ENCODE measurements at places on chromosomes 2 and 18.
A peak's percentile ranks its signal among the peaks of the same experiment; 100 is the strongest.

GRCh38 chr2:6773007-6773693 is 92.6 kb downstream of the CMPK2 start:
- DNase-seq = peak; percentile 85

DNA sequence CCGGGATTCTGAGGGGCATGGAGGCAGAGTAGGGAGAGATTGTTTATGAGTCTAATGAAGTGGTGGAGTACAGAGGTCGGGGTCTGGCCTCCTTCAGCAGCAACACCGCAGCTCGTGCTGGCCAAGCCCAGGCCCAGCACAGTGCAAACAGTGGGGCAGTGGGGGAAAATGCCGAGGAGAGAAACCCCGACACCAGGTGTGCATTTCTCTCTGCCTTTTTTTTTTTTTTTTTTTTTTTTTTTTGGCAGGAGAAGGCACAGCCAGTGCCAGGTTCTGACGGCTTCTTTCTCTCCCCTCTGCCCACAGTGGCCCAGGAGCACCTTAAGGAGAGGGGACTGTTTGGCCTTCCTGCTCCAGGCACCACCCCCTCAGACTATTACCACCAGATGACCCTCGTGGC is 219.3 kb downstream of the GLI2 start:
- DNase-seq = no peak

GRCh38 chr2:238651306-238652052 is 196.4 kb upstream of the TWIST2 start:
- DNase-seq = peak; percentile 9

DNA sequence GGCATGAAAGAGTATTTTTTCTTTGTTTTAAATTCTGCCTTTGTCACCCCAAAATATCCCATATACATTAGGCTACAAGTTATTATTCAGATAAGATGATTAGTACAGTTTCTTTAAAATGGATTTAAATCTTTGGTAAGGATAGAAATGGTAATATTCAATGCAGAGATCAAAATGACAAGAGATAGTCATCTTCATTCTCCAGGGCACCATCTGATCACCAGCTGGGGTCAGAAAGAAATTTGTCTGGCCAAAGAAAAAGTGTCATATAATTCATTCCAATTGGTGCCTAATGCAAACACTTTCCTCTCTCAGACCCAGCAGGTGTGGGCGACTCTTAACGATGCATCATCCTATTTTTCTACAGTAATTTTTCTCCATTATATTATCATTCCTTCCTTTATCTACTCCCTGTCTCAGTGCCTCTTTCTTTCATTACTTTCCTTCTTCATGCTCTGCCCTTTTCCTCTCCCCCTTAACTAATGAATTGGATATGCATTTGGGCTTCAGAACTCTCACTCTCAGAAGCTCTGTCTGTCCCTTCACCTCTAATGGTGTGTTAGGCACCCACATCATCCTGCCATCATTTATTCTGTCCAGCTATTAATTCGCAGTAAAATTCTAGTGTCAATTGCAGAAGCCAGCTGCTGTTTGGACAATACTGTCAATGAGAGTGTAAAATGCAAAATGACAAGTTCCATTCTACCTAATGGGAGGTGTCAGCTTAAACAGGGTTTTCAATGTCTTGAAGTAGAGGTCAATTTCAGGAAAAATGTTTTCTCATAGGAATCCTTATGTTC is 570.5 kb downstream of the TDRD15 start:
- DNase-seq = no peak

GRCh38 chr2:175151791-175152190 is 16.2 kb downstream of the ATF2 start:
- DNase-seq = no peak

DNA sequence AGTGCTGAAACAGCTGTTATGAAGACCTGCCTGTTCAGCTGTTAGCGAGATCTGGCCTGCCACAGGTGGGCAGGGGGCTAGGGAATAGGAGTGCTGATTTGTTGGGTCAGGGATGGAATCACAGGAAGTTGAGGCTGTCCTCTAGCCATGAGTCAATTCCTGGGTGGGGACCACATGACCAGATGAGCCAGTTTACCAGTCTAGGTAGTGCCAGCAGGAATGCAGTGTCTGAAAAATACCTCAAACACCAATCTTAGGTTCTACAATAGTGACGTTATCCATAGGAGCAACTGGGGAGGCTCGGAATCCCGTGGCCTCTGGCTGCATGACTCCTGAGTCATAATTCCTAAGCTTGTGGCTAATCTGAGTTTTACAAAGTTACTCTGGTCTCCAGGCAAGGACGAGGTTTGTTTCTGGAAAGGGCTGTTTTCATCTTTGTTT is 44.9 kb downstream of the DYSF start:
- DNase-seq = no peak

GRCh38 chr18:29153091-29153490 is 976.2 kb upstream of the CDH2 start:
- DNase-seq = no peak

GRCh38 chr2:128282246-128282975 is 36.3 kb downstream of the HS6ST1 start:
- no peak for DNase-seq

DNA sequence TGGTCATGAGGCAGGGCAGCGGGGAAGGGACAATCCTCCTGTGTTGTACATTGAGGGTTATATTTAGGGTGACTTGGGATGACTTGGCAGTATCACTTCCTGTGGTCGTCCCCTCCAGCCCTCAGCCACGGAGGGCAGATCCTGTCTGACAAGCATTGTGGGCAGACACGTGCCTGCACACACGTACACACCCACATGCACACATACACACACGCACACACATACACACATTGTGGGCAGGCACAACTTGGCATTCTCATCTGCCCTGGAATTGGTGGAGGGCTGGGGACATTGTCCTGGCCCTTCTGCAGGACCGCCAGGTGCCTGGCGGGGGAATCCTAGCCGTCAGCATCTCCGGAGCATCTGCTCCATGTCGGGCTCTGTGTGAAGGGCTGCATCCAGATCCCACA is 47.6 kb downstream of the ODC1 start:
- DNase-seq = peak; percentile 63

DNA sequence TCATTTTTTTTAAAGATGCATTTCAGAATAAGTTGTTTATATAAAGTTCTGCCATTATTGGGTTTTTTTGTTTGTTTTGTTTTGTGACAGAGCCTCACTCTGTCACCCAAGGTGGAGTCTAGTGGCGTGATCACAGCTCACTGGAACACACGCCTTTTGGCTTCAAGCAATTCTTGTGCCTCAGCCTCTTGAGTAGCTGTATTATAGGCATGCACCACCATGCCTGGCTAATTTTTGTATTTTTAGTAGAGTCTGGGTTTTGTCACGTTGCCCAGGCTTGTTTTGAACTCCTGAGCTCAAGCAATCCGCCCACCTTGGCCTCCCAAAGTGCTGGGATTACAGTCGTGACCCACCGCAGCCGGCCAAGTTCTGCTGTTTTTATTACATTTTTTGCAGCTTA is 72.3 kb downstream of the R3HDM1 start:
- no peak for DNase-seq

GRCh38 chr2:145569108-145569507 is 1049.2 kb upstream of the ZEB2 start:
- no peak for DNase-seq

- DNase-seq = no peak
These were observed 13.9 kb downstream of the AFTPH start for GRCh38 chr2:64537991-64538390.

- no peak for DNase-seq
These were observed 805 bp downstream of the CIDEA start for GRCh38 chr18:12254820-12255511.

DNA sequence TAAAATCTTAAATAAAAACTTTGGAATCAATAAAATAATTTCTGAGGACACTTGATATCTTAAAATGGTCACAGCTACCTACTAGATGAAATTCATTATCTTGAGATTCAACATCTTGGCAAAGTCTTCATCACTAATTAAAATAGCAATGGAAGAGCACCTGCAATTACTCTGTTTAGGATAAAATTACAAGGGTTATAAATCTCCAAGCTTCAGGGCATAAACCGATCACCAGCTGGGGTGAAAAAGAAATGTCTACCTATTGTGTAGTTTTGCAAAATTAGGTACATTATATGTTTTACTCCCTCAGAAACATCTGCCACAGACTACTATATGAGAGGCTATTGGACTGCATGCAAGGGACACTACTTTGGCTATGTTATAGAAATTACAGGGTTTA is 327.1 kb downstream of the CCDC178 start:
- DNase-seq = no peak

DNA sequence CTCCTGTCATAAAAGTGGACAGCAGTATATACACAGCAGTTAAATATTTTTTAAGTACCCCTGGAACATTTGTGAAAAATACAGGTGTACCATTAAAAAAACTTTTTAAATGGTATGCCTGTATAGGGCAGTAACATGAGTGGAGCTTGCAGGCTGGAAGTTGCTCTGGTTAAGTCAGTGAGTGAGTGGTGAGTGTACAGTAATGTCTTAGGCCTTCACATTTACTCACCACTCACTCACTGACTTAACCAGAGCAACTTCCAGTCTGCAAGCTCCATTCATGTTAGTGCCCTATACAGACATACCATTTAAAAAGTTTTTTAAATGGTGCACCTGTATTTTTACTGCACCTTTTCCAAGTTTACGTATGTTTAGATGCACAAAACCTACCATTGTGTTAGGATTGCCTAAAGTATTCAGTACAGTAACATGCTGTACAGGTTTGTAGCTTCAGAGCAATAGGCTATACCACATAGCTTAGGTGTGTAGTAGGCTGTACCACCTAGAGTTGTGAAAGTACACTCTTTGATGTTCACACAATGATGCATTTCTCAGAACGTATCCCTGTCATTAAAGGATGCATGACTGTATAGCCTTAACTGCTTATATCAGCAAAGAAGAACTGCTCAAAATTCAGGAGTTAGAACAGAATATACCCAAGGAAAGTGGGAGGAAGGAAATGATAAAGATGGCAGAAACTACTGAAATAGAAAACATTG is 112.6 kb downstream of the EHBP1 start:
- no peak for DNase-seq

GRCh38 chr18:49768051-49768391 is 45.3 kb downstream of the ACAA2 start:
- DNase-seq = no peak
